ENCODE measurements at places on chromosomes 3 and 15.

DNA sequence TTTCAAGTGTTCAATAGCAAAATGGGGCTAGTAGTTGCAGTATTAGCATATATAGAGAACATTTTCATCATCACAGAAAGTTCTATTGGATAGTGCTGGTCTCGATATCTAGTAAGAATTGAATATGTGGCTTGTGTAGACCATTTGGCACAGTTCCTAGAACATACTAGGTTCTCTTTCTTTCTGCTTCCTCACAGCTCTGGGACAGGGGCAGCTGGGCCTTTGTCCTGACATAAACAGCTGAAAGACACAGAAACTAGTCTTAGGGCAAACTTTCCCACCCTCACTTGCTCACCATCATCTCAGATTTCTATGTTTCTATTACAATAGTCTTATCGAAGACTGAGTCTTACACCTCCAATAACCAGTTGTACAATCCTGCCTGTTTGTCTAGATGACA lies 63.7 kb upstream of the DLG1 start:
- H3K4me1 ChIP-seq, result no peaks in the 10 kb centered on the region
- H3K4me3 ChIP-seq, result no peak overlapping the region
- no peaks in the 10 kb centered on the region for H3K36me3 ChIP-seq
- no peak for DNase-seq

GRCh38 chr3:41673650-41674049 lies 288.3 kb downstream of the ULK4 start:
- H3K27ac ChIP-seq, result no peak overlapping the region
- H3K4me3 ChIP-seq, result no peak overlapping the region
- H3K36me3 ChIP-seq, result no peaks in the 10 kb centered on the region
- no peaks in the 10 kb centered on the region for H3K4me1 ChIP-seq
- H3K27me3 ChIP-seq, result no peaks in the 10 kb centered on the region

DNA sequence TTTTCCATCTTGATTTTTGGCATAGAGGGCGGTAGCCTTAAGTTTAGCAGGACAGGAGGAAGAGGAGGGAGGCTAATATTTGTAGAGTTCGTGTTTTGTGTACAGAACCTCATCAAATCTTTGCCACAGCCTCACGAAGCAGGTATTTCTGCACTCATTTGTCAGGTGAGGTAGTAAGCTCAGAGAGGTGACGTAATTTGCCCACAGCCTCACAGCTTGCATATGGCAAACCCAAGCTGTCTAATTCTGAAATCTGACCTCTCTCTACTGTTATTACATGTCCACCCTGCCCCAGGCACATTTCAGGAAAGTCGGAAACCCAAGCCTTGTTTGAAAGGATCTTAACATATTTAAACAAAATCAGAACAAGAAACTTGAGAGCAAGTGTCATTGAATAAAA lies 91.1 kb upstream of the TPM1 start:
- no peaks in the 10 kb centered on the region for H3K36me3 ChIP-seq
- H3K4me1 ChIP-seq, result no peaks in the 10 kb centered on the region
- no peak for DNase-seq

GRCh38 chr3:48248095-48248850 lies 7.4 kb downstream of the ZNF589 start:
- H3K36me3 ChIP-seq, result peaks cover 2% of the 10 kb centered on the region
- H3K4me1 ChIP-seq, result no peaks in the 10 kb centered on the region
- no peak overlapping the region for H3K4me3 ChIP-seq
- no peaks in the 10 kb centered on the region for H3K27me3 ChIP-seq
- DNase-seq, result no peak
- H3K27ac ChIP-seq, result no peak overlapping the region

- no peaks in the 10 kb centered on the region for H3K36me3 ChIP-seq
- no peak overlapping the region for H3K27ac ChIP-seq
- no peaks in the 10 kb centered on the region for H3K4me1 ChIP-seq
- H3K4me3 ChIP-seq, result no peak overlapping the region
- H3K27me3 ChIP-seq, result no peaks in the 10 kb centered on the region
Measured at GRCh38 chr3:133271539-133271938, 128.3 kb upstream of the BFSP2 start.

DNA sequence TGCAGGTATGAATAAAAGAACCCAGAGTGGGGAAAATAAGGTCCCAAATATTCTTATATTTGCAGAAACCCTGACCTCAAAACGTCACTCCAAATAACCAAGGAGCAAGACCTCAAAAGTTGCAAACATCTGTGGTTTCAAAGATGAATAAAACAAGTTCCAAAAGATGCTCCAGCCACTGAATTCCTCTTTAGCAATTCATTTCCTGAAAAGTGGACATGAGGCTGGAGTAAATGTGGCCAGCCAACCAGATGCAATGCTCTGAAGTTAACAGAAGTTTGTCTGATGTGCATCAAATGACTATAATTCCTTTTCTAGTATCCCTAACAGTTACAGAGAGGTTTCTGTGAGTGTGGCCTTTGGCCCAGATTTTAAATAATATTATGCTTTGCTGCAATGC lies 71.2 kb upstream of the WNT5A start:
- H3K36me3 ChIP-seq, result no peaks in the 10 kb centered on the region
- H3K4me3 ChIP-seq, result no peak overlapping the region
- peaks cover under 1% of the 10 kb centered on the region for H3K4me1 ChIP-seq
- no peaks in the 10 kb centered on the region for H3K27me3 ChIP-seq
- no peak for DNase-seq
- no peak overlapping the region for H3K27ac ChIP-seq

GRCh38 chr15:84783493-84784251 lies 33.5 kb upstream of the ALPK3 start:
- H3K27me3 ChIP-seq, result no peaks in the 10 kb centered on the region
- DNase-seq, result no peak
- no peak overlapping the region for H3K4me3 ChIP-seq
- no peak overlapping the region for H3K27ac ChIP-seq
- H3K4me1 ChIP-seq, result no peaks in the 10 kb centered on the region

- H3K4me1 ChIP-seq, result peaks cover 13% of the 10 kb centered on the region
- no peak overlapping the region for H3K4me3 ChIP-seq
- no peaks in the 10 kb centered on the region for H3K27me3 ChIP-seq
- no peaks in the 10 kb centered on the region for H3K36me3 ChIP-seq
- no peak overlapping the region for H3K27ac ChIP-seq
Measured at GRCh38 chr3:42493126-42493797, 9.2 kb upstream of the VIPR1 start.

- no peak overlapping the region for H3K4me3 ChIP-seq
- H3K27me3 ChIP-seq, result no peaks in the 10 kb centered on the region
- H3K4me1 ChIP-seq, result no peaks in the 10 kb centered on the region
- no peak overlapping the region for H3K27ac ChIP-seq
- H3K36me3 ChIP-seq, result no peaks in the 10 kb centered on the region
Measured at GRCh38 chr3:117665296-117665695, 955.7 kb downstream of the TUSC7 start.

- no peaks in the 10 kb centered on the region for H3K4me1 ChIP-seq
- no peak overlapping the region for H3K4me3 ChIP-seq
- peak; percentile 22 for DNase-seq
- no peaks in the 10 kb centered on the region for H3K27me3 ChIP-seq
- peak overlapping the region; percentile 5 for H3K27ac ChIP-seq
Measured at GRCh38 chr3:107956991-107957900, 133.6 kb downstream of the CD47 start.

DNA sequence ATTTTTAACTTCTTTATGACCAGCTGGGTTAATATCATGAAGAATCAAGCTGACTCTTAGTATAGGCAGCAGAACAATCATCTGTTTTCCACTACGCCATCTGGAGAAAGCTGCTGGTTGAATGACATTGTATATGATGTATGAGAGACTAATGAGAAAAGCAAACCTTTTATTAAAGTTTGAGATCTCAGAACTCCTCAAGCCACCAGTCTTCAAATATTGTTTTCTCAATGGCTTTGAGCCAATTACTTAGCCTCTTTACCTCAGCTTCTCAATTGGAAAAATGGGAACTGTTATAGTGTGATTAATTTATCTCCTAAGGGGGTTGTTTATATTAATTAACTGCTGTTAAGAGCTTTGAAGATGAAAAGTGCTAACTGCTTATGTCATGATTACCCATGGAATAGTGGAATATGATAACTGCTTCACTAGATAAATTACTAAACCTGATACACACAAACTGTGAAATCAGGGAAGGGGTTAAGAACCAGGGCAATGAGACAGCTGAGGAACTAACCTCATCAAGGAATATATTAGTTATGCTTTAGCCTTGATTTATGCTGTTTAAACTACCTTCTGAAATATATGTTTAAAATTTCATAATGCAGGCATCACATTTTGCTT lies 330.1 kb downstream of the SOX2 start:
- H3K27ac ChIP-seq, result no peak overlapping the region
- no peak overlapping the region for H3K4me3 ChIP-seq

DNA sequence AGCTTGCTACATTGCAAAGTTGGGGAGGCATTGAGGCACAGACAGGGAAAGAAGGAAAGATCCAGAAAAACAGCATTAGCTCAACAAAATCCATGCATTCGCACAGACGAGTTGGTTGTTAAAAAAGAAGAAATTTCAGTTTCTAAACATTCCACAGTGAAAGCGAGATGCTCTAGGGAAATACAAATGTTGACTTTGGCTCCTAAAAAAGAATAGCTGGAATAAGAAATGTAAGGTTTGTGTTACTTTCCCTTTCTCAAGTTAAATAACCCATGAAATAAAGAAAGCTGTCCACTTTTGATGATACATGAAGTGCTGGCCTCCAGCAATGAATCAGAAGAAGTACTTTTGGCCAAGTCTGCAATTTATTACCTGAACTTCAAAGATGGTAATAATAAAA lies 465.1 kb downstream of the ERC2 start:
- H3K36me3 ChIP-seq, result no peaks in the 10 kb centered on the region
- no peak for DNase-seq
- H3K27me3 ChIP-seq, result no peaks in the 10 kb centered on the region
- H3K27ac ChIP-seq, result no peak overlapping the region
- no peaks in the 10 kb centered on the region for H3K4me1 ChIP-seq
- H3K4me3 ChIP-seq, result no peak overlapping the region

GRCh38 chr15:38030609-38031008 lies 96.2 kb downstream of the TMCO5A start:
- no peak overlapping the region for H3K27ac ChIP-seq
- H3K36me3 ChIP-seq, result no peaks in the 10 kb centered on the region
- DNase-seq, result no peak
- no peaks in the 10 kb centered on the region for H3K4me1 ChIP-seq
- H3K4me3 ChIP-seq, result no peak overlapping the region

DNA sequence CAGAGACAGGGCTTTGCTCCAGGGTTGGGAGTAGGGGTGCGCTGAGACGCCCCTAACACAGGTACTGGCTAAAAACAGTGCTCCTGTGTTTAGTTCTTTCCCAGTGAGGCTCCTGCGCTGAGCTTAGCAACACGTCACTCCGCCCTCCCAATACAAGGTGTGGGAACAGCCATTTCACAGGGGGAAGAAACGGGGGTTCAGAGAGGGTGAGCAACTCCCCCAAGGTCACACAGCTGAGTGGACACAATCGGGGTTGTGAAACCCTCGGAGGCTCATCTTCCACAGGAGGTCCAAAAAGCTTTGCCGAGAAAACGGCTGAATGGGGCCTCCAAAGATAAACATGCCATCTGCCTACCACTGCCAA lies 628 bp downstream of the PRRT3 start:
- peaks cover 5% of the 10 kb centered on the region for H3K27me3 ChIP-seq
- peaks cover 6% of the 10 kb centered on the region for H3K36me3 ChIP-seq
- H3K4me3 ChIP-seq, result peak overlapping the region; percentile 33
- DNase-seq, result no peak
- no peak overlapping the region for H3K27ac ChIP-seq

DNA sequence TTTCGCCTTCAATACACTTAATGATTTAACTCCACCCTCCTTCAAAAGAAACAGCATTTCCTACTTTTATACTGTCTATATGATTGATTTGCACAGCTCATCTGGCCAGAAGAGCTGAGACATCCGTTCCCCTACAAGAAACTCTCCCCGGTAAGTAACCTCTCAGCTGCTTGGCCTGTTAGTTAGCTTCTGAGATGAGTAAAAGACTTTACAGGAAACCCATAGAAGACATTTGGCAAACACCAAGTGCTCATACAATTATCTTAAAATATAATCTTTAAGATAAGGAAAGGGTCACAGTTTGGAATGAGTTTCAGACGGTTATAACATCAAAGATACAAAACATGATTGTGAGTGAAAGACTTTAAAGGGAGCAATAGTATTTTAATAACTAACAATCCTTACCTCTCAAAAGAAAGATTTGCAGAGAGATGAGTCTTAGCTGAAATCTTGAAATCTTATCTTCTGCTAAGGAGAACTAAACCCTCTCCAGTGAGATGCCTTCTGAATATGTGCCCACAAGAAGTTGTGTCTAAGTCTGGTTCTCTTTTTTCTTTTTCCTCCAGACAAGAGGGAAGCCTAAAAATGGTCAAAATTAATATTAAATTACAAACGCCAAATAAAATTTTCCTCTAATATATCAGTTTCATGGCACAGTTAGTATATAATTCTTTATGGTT lies at the start of gene CCR5:
CCR5 (plus strand) TSS at position 108 of the 680 bp plus-strand sequence. CDS start 1,957 bp downstream, outside the sequence.
- no peaks in the 10 kb centered on the region for H3K36me3 ChIP-seq
- H3K27ac ChIP-seq, result no peak within 1 kb of the TSS
- H3K4me1 ChIP-seq, result no peaks in the 10 kb centered on the region
- H3K27me3 ChIP-seq, result peaks cover 13% of the 10 kb centered on the region

GRCh38 chr15:92158426-92158825 lies 235.3 kb upstream of the ST8SIA2 start:
- H3K36me3 ChIP-seq, result no peaks in the 10 kb centered on the region
- no peaks in the 10 kb centered on the region for H3K4me1 ChIP-seq
- no peak for DNase-seq
- H3K27ac ChIP-seq, result no peak overlapping the region
- peaks cover 4% of the 10 kb centered on the region for H3K27me3 ChIP-seq

DNA sequence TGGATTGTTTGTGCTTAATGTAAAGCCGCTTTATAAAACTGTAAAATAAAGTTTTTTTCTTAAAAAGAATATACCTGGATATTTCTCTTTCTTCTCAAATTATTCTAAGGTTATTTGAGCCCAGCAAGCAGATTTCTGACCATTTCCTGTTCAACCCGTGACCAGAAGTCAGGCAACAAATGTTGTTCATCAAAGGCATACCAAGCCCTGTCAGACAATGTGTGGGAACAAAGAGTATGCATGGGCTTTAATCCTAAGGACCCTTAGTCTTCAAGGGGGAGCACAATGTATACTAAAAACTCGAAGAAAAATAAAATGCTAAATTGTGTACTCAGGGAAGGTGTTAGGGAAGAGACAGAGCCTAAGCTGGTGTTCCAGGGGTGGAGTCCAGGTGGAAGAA lies 26.6 kb upstream of the PAQR5 start:
- H3K27me3 ChIP-seq, result no peaks in the 10 kb centered on the region
- no peak for DNase-seq
- no peak overlapping the region for H3K4me3 ChIP-seq
- H3K36me3 ChIP-seq, result peaks cover 3% of the 10 kb centered on the region
- H3K4me1 ChIP-seq, result no peaks in the 10 kb centered on the region

- H3K27ac ChIP-seq, result peak overlapping the region; percentile 38
- H3K27me3 ChIP-seq, result no peaks in the 10 kb centered on the region
- no peak for DNase-seq
- peaks cover 49% of the 10 kb centered on the region for H3K4me1 ChIP-seq
- no peak overlapping the region for H3K4me3 ChIP-seq
Measured at GRCh38 chr15:40333922-40334492, 6.7 kb downstream of the CCDC9B start.

Measured in large intestine (tissue), 12 donors.